ENCODE measurements at places on chromosomes 3 and 15.

GRCh38 chr3:134340982-134341365 lies 33.3 kb downstream of the AMOTL2 start:
- DNase-seq = no peak

- no peak for DNase-seq
These were observed 27.8 kb downstream of the GAP43 start for GRCh38 chr3:115651087-115651486.

DNA sequence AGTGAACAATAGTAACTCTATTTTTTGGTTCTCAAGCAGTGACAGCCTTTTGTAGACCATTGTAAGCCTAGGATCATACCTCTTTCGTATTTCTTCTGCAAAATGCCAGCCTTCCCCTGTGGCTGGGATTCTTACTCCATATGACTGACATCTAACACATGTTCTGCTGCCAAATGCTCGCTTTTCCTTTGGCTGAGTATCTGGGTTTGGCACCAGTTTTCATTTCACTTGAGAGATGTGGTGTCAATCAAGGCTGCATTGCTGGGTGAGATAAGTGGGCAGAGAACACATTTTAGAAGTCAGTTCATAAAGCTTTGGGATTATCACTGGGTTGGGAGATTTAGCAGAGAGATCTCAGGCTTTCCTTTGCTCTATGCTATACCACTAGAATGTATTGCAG lies 514.7 kb upstream of the SGO1 start:
- no peak for DNase-seq

GRCh38 chr3:184186184-184186901 lies at the start of gene ABCF3:
TSS of gene ABCF3 (plus strand) at chr3:184186199. CDS start at chr3:184186208, 9 bp downstream.
- DNase-seq = no peak

DNA sequence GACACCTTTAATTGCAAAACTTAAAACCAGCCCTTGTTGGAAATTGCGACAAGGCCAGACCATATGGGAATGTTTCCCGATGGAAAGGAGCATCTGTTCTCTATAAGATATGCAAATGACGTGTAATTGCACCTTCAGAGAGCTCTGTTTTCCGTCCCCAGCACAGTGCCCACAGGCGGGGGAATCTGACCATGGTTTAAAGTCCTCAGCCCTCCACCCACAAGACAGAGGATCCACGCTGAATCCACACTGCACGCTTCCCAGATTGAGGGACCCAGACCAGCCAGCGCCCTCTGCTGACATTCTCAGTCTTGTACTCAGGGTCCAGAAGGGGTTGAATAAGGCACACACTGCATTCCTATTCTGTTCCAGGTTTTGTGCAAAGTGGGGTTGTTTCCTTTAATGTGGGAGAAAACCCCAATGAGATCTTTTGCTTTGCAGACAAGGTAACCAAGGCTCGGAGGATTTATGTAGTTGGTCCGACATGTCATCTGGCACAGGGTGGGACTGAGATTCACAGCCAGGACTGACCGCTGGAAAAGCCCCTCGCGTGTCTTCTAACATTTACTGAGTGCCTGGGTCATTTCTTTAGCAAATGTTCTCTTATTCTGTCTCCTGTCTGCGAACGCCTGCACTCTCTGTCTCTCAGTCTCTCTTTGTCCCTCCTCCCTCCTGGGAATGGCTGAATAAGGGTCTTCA lies 36.8 kb upstream of the KLHL25 start:
- DNase-seq = no peak

DNA sequence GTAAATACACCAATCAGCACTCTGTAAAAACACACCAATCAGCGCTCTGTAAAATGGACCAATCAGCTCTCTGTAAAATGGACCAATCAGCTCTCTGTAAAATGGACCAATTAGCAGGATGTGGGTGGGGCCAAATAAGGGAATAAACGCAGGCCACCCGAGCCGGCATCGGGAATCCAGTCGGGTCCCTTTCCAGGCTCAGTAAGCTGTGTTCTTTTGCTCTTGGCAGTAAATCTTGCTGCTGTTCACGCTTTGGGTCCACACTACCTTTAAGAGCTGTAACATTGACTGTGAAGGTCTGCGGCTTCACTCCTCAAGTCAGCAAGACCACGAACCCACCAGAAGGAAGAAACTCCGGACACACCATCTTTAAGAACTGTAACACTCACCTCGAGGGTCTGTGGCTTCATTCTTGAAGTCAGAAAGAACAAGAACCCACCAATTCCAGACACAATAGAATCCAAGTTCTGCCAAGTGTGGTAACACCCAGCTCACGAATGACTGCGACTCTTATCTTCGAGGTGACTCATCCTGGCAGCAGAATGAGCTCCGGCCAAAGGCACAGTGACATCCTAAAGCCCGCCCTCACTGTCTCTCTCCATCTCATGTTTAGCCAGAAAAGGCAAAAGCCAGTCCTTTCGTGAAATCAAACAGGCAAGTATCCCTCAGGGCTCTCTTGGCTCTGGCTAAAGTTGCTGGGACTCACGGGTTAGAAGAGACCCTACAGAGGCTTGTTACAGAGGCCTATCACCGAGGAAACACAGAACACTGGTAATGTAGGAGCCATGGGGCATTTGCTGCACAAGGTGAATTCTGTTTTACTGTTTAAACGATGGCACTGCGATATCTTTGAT lies 155.2 kb downstream of the FAM43A start:
- DNase-seq = no peak

GRCh38 chr3:159724627-159725026 lies 264.0 kb upstream of the IL12A start:
- DNase-seq = no peak

DNA sequence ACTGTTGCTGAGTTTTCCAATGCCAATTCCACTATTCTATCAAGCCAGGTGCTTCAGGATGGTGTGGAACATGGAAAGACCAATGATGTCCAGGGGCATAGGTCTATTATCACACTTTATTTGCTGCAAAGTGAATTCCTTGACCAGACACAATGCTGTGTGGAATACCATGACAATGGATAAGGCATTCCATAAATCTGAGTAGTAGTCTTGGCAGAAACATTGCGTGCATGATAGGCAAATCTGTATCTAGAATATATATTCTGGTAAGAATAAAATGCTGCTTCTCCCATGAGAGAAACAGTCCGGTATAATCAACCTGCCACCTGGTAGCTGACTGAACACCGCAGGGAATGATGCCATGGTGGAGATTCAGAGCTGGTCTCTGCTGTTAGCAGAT lies 70.0 kb upstream of the ALDH1A3 start:
- DNase-seq = no peak

All from NCI-H1436 treated with DMSO at 0.1 percent for 48 hours (cell line).